GM20000 (cell line): ENCODE measurements at places on chromosomes 16 and 17.

DNA sequence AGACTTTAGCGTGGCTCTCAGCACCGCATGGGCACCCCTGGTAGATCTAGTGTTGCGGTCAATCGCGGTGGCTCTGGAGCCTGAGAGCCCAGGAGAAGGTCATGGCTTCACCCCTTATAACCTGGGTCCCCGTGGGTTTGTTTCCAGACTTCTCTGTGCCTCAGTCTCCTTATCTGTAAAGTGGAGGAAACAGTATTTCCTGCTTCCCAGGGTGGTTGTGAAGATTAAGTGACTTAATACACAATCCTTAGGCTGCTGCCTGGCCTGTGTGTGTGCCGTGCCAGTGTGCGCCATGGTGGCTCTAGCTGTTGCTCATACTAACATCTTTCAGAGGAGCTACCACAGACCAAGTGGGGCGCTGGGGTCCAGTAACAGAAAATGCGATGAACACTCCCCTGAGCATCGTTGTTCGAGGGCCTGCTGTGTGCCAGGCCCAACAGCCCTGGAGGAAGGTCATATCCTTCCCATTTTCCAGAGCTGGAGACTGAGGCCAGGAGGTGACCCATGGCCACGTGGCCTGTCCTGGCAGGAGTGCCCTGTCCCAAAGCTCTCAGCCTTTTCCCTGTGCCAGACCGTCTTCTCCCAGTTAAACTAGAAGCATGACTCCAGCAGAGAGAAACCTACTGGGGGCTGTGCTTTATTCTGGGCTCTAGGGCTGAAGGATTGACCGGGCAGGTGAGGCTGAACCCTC lies 70.1 kb downstream of the CMIP start:
- no peak for DNase-seq

DNA sequence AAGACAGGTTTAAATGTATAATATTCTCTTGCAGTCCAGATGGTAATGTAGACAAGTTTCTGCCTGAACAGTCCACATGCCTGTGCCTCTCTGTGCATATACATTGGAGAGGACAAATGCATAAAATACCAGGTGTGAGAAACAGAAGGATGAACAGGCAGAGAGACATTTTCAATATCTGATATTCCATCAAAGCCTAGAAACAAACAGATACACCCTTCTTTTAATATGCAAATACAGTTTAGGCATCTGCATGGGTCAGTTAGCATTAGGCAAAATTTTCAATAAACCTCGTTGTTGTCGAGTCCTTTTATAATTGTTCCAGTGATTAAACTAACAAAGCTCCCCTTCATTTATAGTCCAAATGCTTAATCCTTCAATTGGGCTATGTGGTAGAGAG lies 897 bp downstream of the OMG start:
- DNase-seq: no peak

DNA sequence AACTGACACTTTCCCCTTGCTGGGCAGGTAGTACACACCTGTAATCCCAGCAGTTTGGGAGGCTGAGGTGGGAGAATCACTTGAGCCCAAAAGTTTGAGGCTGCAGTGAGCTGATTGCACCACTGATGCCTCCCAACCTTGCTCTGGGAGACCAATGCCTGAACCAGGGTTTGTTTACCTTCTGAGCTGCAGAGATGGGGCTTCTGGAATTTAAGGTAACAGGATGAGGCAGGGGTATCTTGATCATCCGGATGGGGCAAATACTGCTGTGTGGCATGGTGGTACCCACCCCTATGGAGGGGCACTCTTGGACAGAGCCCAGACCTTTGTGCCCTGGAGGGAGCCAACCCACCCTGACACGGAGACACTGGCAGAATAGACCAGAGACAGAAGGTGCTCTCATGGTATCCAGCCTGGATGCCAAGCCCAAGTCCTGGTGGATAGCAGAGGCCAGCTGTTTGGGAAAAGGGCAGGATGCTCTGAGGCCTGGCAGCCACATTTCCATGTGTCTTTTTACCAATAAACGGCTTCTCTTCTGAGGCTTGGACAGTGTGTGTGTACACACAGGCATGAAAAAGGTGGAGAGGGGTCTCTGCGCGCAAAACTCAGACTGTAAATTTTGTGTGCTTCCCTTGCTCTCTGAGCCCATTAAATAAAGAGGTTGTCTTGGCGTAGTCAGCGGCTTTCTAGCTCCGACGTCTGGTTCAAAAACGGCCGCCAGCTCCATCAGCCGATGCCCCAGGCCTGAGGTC lies 4.4 kb downstream of the ZNF48 start:
- DNase-seq: no peak

GRCh38 chr17:79793924-79794304 lies 3.0 kb downstream of the CBX8 start:
- DNase-seq: no peak

DNA sequence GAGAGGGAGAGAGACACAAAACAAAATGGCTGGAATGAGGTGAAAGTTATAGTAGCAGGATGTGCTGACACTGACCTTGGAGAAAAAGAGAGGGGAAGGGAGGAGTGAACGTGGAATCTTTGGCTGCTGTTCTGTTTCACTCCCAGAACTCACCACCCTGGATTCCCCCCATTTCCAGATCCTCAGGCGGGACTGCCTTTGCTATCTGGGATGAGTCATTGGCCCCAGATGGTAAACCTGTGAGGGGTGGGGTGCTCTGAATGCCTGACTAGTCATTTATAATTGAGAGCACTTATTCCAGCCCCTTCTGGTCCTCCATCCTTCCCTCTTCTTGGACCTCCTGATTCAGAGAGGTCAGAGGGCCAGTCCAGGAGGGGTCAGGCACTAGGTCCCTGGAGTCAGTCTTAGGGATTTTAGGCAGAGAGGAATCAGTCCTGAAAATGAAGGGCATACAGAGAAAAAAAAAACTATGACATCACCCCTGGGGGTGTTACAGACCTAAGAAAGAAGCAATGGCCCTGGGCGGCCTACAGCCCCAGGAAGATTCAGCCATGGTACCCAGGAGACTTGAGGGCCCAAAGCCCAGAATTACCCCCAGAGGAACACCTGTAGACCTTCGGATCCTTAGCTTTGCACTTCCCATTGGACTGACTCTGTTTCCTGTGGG lies 2.2 kb upstream of the ZG16 start:
- DNase-seq: no peak

DNA sequence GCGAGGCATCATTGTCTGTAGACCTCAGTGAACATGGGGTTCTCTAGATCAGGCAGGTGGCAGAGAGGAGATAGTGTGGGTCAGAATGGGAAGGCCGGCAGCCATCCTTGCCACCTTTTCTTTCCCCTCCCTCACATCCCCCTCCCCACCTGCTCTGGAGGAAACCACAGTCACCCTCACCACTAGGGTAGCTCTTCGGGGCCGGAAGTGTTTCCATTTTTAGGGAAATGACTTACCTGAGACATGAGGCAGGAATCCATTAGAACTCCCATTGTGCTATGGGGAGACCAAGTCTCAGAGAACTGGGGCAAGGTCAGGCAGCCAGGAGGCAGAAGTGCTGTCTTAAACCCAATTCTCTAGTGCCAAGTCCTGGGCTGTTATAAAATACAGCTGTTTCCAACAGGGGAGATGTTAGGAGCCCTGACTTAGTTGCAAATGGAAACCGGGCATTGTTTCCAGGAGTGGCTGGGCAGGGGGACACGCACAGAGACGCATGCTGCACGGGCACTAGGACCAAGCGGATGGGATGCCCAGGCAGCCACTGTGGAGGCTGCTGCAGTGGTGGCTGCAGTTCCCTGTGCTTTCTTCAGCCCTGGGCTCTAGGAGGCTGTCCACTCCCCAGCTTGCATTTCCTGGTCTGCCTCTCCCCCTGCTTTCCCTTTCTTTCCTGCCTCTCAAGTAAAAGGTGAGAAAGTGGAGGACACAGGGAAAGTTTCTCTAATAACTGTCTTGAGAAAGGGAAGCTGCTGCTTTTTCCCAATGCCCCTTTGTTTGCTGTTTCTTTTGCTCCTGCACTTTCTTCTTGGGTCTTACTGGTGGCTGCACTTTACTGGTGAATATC lies 2.8 kb downstream of the HAS3 start:
- peak; percentile 38 for DNase-seq

DNA sequence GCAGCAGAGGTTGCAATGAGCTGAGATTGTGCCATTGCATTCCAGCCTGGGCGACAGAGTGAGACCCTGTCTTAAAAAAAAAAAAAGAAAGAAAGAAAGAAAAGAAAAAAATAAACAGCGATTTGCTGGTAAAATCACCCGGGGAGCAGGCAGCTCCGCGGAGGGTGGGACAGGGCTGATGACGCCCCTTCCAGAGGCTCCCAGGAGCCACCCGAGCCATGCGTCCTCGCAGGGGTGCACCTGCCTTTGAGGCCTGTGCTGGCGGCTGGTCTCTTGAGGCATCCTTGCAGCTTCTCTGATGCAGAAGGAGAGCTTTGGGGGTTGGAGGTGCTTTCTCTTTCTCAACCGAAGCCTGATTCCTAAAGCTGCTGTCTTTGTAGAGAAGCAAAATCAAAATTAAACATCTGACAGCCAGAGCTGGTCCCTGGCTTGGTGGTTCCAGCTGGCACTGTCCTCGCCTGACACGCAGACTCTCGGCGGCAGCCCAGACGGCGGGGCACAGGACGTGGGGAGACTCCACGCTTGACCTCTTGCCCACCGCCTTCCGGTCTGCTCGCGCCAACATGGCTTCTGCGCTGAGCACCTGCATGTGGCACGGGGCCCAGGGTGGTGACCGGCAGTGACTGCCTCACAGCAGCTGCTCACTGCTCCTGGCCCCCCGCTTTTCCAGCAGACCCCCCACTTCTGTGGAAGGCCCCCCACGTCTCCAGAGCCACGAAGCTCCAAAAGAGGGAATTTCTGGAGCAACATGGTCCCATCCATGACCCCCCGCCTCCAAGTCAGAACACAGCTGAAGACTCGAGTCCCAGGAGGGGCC lies 6.6 kb downstream of the UTS2R start:
- no peak for DNase-seq

GRCh38 chr16:15054357-15055140 lies 1.3 kb downstream of the NTAN1 start:
- DNase-seq: no peak

DNA sequence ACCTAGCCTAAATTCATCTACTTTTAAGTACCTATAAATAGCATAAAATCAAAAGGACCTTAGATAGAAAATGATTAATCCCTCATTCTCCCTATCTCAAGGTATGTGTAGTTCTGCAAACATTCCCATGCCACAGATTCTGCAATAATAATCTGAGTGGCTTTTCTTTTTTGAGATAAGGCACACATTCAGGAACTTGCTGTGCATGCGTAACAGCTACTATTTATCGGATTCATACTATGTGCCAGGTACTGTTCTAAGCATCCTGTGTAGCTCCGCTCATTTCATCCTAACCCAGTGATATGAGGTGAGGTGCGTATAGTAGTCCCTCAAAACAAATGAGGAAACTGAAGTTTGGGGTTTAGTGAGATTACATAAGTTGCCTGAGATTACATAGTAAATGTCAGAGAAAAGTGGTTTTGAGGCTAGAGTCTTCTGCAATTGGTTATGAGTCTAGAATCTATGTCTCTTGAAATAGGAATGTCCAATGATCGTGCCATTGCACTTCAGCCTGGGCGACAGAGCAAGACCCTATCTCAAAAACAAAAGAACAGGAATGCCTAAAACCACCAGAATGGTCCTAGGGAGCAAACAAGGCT lies 2.0 kb upstream of the ZNF263 start:
- DNase-seq: no peak

GRCh38 chr17:4969047-4969550 lies 1.5 kb upstream of the SPAG7 start:
- DNase-seq: no peak

GRCh38 chr17:27665549-27665948 lies 34.6 kb downstream of the LGALS9 start:
- no peak for DNase-seq

DNA sequence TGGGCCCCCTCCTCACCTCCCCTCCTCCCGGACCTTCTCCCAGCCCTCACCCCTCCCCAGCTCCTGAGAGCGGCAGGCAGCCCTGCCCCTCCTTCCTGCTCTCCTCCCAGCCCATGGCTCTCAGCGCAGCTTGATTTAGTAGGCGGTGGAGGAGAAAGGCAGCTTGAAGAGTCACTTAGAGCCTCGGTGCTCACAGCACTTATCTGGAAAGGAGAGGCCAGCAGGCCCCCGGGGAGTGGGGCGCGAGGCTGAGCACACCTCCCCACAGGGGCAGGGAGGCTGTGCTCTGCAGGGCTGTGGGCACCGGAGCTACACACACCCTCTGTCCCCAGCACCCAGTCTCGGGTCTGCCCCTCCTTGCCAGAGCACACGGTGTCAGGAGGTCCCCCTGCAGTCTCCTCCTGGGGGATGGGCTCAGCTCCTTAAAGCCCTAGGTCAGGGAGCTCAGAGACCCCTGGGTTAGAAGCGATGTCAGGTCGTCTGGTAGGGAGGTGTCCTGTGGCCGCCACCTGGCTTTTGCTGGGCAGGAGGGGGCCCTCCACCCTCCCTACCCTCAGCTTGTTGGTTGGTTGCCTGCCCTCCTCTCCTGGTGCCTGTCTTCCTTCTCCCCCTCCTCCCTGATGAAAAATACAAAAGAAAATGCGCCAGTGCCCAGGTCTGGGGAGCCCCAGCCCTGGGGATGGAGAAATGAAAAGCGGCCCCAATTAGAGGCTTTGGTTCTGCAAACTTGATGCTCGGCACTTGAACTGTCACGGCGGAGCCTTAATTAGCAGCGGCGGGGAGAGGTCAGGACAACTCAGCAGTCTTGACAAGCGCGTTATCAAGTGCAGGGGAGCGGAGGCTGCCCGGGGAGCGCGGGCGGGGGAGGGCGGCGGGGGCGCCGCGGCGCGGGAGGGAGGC lies 151.1 kb upstream of the GSE1 start:
- no peak for DNase-seq

DNA sequence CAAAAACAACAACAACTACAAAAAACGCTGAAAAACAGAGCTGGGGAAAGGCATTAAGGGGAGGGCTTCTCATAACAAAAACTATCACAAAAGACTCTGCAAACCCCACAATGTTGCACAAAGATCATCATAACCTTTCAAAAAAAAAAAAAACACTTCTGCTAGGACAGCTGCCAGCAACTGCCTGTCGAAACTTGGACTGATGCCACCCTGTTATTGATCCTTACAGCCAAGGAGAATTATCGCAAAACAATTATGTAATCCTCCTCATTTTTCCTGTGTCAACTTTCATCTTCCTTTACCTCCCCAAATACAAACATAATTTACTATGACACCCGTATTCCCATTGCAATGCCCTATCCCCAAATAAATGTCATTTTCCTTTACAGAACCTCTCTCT lies 9.3 kb downstream of the CCDC40 start:
- no peak for DNase-seq

DNA sequence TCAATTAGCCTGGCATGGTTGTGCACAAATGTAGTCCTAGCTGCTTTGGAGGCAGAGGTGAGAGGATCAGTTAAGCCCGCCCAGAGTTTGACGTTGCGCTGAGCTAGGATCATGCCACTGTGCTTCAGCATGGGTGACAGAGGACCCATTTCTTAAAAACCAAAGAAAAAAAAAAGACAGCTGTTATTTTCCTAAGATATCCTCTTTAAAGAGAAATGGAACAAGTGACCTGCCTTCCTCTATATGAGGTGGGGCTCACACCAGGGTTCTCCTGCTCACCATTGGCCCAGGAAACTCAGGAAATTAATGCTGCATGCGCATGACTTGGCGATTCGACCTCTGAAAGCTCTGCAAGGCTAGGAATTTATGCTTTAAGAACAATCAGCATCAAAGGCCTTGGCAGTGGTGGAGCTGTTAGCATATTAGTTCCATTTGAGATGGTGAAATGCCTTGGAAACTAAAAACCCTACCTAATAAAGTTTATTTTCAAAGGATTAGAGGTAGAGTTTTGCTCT lies 108.3 kb downstream of the RBFOX1 start:
- no peak for DNase-seq
